ENCODE measurements at places on chromosomes 3 and 15. TPM values are rescaled to one million over a fixed set of nuclear protein-coding genes. Genes with fewer than 3 reads are reported as not detected.

GRCh38 chr3:32895701-32896100 lies 55.7 kb upstream of the CCR4 start:
- no peak for DNase-seq

DNA sequence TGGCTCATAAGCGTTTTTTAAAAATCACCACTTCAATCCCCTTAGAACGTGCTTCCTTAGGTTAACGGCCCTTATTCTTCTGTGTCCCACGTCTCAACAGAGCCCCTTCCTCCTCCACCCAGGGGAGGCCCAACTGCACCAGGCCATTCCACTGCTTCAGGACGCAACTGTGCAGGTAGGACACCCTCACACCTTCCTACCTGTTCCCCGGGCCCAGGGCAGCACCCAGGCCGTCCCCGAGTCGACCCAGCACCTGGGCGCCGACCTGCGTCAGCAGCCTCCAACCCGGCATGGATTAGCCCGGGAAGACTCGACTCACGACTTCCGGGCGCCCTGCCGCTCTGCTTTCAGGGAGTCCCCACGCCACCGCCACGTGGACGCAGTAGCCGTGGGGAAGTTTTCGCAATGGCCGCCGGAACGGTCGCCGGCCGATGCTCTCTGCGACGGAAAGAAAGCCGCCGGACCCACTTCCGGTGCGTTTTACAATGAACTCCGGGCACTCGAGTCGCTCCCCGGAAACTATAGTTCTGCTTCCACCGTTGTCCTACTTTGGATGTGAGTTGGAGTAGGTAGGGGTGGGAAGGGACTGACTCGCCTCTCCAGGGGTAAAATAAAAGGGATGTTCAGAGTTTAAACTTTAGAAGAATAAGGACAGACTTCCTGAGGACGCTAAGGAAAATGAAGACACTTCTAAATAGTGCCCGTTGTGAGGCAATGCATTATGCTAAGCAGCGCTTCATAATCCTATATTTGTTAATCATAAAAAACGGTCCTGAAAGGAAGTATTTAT lies at the start of gene MRPL3:
MRPL3 (minus strand) TSS at position 442 of the 790 bp plus-strand sequence; CDS start at position 292, 150 bp downstream.
- DNase-seq: peak; percentile 75

GRCh38 chr3:183812761-183813445 lies 12.5 kb downstream of the MAP6D1 start:
- no peak for DNase-seq

GRCh38 chr3:72188536-72188935 lies 403.6 kb upstream of the PROK2 start:
- DNase-seq: no peak

- no peak for DNase-seq
Observed at GRCh38 chr15:69107025-69107620, 53.3 kb upstream of the GLCE start.

DNA sequence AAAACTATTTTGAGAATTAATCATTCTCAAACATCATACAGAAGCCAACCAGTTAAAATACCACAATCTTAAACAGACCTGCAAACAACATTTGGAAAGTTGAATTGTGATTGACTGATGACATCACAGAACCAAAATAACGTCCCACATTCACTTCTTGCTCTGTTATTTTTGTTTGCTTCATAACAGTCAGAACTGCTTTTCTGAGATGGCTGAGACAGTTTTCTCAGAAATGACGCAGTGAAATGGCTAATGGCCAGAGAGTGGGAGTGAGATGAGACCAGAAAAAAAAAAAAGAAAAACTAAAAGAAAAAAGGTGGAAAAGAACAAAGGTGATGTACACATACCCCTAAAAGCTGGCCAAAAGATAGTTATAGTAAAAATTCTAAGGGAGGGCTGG lies 1061.2 kb downstream of the FHIT start:
- no peak for DNase-seq

The SNX1 gene
- polyA plus RNA-seq: 108 TPM

The AGBL1 gene
- polyA plus RNA-seq: not detected

All from left renal pelvis (tissue), 4 donors.